ENCODE measurements at places on chromosomes 11 and 22.

DNA sequence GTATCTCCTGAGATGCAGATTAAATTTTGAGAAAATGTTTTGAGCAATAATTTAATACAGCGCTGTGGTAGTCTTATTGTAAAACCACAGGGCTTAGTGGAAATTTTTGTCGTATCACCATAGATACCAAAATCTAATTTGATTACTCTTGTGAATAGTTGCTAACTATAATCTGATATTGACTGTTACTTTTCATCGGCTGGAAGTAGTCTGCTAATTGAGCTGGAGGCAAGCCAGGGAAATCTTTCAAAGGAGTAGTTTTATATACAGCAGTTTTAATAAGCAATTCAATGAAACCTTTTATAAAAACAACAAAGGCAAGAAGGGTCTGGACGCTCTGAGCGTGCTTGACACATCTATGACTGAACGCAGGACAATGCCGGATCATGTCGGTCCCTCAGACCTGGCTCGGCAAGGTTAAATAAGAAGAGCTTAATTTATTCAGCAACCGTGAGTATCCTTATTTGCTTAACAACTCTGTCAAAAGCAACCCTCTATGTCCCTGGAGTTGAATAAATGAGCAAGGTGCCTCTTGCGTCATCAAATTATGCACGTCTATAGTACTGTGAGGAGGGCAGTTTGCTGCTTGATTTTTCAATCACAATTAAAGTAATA is 121.2 kb downstream of the NCAM1 start:
- no peak for DNase-seq
- H3K4me3 ChIP-seq: no peak overlapping the region
- no peaks in the 10 kb centered on the region for H3K27me3 ChIP-seq
- H3K4me1 ChIP-seq: peaks cover 1% of the 10 kb centered on the region

DNA sequence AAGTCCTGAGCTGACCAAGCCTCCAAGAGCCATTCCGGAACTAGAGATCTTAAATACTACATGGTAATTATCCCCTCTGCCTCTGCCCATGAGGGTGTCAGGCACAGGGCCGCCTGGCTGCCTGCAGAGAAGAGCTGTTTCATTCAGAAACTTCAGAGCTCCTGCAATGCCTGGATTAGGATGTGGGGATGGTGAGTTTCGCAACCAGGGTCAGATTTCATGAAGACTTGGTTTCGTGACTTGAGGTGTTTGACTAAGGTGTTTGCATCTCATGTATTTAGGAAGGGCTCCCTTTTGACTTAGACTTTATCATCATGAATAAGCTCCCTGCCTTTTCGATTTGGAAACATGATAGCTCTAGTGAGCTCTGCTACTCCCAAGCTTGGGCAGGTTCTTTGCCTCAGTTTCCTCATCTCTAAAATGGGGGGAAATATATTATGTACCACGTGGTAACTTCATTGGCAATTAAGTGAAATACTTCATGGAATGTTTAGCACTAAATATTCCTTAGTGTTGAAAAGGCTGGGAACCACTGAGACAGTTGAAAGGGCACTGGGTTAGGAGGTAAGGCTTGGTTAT is 9.1 kb downstream of the TIMP3 start:
- no peaks in the 10 kb centered on the region for H3K27me3 ChIP-seq
- no peak overlapping the region for H3K27ac ChIP-seq
- no peak for DNase-seq
- no peaks in the 10 kb centered on the region for H3K4me1 ChIP-seq
- no peaks in the 10 kb centered on the region for H3K36me3 ChIP-seq

GRCh38 chr11:124882339-124883071 is 15.2 kb downstream of the ROBO4 start:
- no peak for DNase-seq
- H3K4me1 ChIP-seq: peaks cover 8% of the 10 kb centered on the region

DNA sequence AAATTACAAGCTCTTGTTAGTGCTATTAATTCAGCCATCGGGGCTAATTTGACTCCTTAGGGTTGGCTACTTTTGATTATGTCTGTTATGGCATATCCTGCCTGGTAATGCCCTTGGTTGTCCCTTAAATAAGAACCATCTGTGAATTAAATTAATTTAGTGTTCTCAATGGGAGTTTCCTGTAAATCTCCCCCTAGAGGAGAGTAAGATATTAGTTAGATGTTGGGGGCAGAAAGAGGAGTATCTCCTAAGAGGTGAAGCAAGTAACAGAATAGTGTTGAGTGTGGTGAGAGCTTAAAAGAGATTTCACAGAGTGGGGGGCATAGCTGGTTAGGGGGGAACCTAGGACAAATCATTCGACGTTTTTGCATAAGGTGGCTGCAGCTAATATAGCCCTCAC is 1126.9 kb downstream of the JRKL start:
- no peaks in the 10 kb centered on the region for H3K4me1 ChIP-seq
- H3K27ac ChIP-seq: no peak overlapping the region
- no peaks in the 10 kb centered on the region for H3K27me3 ChIP-seq
- no peak overlapping the region for H3K4me3 ChIP-seq
- DNase-seq: no peak

DNA sequence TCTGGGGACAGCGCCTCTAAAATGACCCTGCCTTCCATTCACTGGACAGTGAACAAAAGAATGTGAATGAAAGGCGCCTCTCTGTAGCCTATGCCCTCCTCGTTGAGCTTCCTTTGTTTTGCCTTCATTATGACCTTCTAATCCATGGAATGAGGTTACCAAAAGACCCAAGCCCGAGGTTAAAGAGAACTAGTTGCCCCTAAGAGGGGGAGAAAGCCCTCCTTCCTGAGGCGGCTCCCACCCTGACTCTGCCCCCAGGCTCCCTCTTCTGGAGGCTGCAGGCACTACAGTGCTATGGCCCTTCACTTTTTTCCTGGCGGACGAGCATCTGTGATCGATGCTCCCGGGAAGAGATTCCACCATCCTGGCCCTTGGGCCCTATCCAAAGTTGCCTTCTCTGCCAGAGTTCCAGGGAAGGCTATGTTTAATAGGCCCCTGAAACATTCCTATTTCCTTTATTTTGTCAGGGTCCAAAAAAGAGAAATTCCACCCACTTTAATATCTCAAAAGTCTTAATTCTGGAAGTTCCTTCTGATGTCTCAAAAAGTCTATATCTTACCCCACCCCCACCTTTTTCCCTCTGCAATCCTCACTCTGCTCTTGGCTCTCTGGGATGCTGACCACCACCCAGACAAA is 147.3 kb downstream of the FEZ1 start:
- DNase-seq: no peak
- no peaks in the 10 kb centered on the region for H3K27me3 ChIP-seq
- H3K36me3 ChIP-seq: peaks cover 32% of the 10 kb centered on the region
- H3K4me1 ChIP-seq: peaks cover 56% of the 10 kb centered on the region
- H3K27ac ChIP-seq: peak overlapping the region; percentile 98

- no peak overlapping the region for H3K27ac ChIP-seq
- H3K4me3 ChIP-seq: no peak overlapping the region
- DNase-seq: no peak
Measured at GRCh38 chr11:111736621-111737443, 29.4 kb downstream of the PPP2R1B start.

GRCh38 chr11:75246671-75247350 is 6.2 kb downstream of the TPBGL start:
- no peaks in the 10 kb centered on the region for H3K4me1 ChIP-seq
- H3K4me3 ChIP-seq: no peak overlapping the region
- H3K36me3 ChIP-seq: no peaks in the 10 kb centered on the region
- H3K27me3 ChIP-seq: peaks cover 26% of the 10 kb centered on the region

DNA sequence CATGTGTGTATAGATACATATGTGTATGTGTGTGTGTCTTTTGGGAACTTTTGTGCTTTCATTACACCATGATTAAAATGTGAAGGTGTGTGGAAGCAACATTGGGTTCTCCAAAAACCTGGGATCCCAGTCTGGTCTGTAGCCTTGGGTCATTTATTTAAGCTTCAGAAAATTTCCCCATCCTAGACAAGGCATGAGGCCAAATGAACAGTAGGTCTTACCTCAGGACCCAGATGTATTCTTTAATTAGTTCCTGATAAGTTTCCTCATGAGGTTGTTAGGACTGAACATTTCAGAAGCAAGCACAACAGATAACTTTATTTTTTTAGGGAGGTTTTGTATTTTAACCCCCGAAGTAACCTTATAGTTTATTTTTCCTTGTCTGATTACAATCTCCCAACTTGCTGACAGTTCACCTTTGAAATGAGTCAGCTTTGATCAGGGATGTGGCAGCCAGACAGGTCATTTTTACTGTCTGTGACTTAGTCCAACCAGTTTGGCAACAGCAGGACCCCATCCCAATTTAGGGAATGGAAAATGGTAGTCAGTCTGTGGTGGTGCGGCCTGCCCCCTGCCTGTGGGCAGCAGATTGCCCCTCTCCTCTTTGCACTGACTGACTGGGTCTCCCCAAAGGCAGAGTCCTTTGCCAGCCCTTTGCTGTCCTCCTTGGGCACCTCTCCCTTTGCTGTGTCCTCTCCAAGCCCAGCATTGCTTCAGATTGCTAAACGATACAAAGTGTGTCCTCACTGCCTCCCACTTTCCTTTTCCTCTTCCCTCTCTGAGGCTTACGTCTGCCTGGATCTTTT is 88.3 kb downstream of the NAV2 start:
- no peak overlapping the region for H3K4me3 ChIP-seq
- no peaks in the 10 kb centered on the region for H3K36me3 ChIP-seq
- DNase-seq: no peak
- no peaks in the 10 kb centered on the region for H3K27me3 ChIP-seq

DNA sequence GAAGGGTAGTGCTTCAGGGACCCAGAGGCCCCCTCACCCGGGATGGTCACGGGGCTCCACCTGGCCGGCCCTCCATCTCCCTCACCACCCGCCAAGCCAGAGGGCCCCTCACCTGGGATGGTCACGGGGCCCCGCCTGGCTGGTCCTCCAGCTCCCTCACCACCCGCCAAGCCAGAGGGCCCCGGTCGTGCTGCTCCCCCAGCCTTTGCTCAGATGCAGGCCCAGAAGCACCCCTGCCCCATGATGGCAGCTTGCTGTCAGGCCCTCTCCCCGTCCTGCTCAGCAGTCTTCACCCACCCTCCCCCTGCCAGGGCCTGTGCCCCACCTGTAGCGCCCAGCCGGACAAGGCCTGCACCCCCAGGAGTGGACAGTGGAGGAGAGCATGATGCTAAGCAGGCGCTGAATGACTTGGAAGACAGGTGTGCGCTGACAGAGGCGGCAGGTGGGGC is 7.3 kb downstream of the DENND6B start:
- H3K27ac ChIP-seq: no peak overlapping the region
- H3K27me3 ChIP-seq: no peaks in the 10 kb centered on the region
- no peak overlapping the region for H3K4me3 ChIP-seq
- peaks cover 2% of the 10 kb centered on the region for H3K4me1 ChIP-seq
